ENCODE measurements at places on chromosomes 11 and 22. TPM values are rescaled to one million over a fixed set of nuclear protein-coding genes. Genes with fewer than 3 reads are reported as not detected.

The SLC29A2 gene
- total RNA-seq = 10.3 TPM

The SOX6 gene
- total RNA-seq = not detected

The OR5F1 gene
- total RNA-seq = not detected

The KCNJ5 gene
- total RNA-seq = not detected

The SCUBE1 gene
- total RNA-seq = not detected

The NPAS4 gene
- not detected for total RNA-seq

The CYTH4 gene
- 58.7 TPM for total RNA-seq

The DBX1 gene
- total RNA-seq = not detected

The CHRNA10 gene
- total RNA-seq = 0.57 TPM

The NUP160 gene
- total RNA-seq = 69.5 TPM

The PRR33 gene
- total RNA-seq = not detected

The ZP1 gene
- not detected for total RNA-seq

The LGALS1 gene
- total RNA-seq = 833 TPM

The SLC22A12 gene
- not detected for total RNA-seq

The ANKK1 gene
- 0.07 TPM for total RNA-seq

The KDM4E gene
- total RNA-seq = not detected

The MS4A3 gene
- total RNA-seq = not detected

The ANGPTL5 gene
- total RNA-seq = not detected

The PSMD13 gene
- 210 TPM for total RNA-seq

The RIMBP3C gene
- 0.46 TPM for total RNA-seq

The TREH gene
- not detected for total RNA-seq

The ARHGEF17 gene
- not detected for total RNA-seq

The HNRNPUL2 gene
- 56.0 TPM for total RNA-seq

The OR51B5 gene
- total RNA-seq = not detected

The OR4A16 gene
- total RNA-seq = not detected

The PHLDA2 gene
- 8.3 TPM for total RNA-seq

The OLFML1 gene
- total RNA-seq = not detected
